SK-N-SH (cell line): ENCODE measurements at places on chromosomes 4 and X. TPM values are rescaled to one million over a fixed set of nuclear protein-coding genes. Genes with fewer than 3 reads are reported as not detected.

- no peak for DNase-seq
Observed at GRCh38 chr4:135838889-135839288, 1637.3 kb upstream of the PABPC4L start.

DNA sequence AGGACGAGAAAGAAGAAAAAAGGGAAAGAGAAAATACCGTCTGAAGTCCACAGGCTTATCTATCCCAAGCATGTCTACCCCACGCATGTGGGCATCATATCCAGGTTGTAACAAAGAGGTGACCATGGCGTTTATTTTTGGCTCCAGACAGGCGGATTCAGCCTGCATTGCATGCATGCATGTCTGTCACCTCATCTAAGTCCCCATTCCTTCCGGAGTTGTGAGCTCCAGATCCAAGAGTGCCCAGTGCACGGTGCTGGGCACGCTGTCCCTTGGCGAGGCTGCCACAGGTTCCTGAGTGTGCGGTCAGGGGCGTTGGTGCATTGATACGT lies 905 bp upstream of the GALNTL6 start:
- no peak for DNase-seq

DNA sequence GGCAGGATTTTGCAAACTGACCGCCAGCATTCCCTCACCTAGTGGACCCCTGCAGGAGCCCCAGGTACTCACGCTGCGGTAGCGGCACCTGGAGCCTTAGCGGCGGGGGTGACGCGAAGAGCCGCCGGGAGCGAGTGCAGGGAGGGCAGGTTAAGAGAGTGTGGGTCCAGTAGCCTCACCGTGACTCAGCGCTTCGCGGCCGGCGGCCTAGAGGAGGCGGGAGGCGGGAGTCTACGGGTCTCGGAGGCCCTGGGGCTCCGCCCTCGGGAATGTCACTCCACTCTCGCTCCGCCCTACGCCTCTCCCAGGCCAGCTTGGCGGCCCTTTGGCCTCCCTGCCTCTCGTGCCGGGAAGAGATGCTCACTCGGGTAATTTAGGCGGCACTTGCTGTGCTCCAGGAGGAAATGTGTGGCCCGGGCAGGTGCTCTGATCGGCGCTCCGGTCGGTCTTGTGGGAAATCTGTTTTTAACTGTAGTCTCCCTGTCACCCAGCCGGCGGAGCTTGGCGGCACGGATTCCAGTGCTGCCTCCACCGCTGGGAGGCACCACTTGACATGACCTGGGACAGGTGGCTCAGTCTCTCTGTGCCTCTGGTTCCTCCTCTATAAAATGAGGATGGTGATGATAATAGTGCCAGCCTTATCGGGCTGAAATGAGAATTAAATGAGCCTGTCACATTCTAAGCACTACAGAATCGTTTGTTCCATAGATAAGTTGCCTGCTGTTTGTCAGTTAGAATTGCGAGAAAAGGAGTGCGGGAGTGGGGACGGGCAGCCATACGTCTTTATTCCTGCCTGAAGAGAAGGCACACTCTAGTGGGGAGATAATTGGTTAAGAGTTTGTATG lies at the start of gene PIR:
Gene PIR, minus strand, starts transcription at position 216 of the 845 bp plus-strand sequence. CDS start 2,076 bp downstream, outside the sequence.
- DNase-seq: peak; percentile 83

Gene ASB11
- polyA plus RNA-seq: not detected in 2 replicates

DNA sequence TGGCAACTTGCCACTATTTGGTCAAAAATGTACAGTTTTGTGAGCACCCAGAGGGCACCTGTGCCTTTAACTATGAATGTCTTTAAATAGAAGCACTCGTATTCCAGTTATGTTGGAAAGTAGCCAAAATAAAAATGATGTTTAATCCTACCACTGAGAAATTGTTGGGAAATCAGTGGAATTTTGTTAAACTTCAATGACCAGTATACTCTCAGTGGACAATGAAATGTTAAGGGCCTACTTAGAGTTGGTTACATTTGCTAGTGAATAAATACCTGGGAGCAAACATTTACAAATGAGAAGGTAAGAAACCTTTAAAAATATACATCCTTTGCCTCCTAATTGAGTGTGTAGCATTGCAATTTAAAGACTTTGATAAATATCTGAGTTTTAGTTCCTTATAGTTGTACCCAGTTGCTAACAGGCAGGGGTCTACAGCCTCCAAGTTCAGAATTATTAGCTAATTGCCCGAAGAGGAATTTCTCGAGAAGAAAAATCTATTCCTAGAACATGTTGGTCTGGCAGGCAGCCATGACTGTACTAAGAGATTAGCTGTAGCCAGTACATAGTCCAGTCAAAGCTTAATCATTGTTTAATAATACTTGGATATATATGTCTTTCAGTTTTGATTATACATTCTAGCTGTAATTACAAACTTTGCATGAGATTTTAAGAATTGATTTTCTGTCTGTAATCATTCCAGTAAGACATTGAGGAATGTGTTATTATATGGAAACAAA lies 93.2 kb downstream of the IL1RAPL2 start:
- no peak for DNase-seq

DNA sequence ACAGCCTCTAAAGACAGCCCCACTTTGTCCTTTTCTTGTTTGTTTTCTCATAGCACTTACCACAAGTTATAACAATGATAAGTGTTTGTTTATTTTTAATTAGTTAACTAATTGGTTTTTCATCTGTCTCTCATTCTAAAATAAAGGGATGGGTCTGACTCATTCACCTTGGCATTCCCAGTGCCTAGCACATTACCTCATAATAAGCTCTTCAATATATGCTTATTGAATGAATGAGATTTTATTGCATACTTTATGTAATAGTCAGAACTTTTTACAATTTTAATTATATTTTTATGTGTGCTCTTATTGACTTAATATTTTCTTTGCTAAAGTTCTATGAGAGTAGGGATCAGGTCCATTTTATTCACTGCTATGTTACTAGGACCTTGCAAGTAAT lies 22.8 kb upstream of the PRKG2 start:
- DNase-seq: no peak

Gene SPOCK3
- polyA plus RNA-seq: not detected in 2 replicates

DNA sequence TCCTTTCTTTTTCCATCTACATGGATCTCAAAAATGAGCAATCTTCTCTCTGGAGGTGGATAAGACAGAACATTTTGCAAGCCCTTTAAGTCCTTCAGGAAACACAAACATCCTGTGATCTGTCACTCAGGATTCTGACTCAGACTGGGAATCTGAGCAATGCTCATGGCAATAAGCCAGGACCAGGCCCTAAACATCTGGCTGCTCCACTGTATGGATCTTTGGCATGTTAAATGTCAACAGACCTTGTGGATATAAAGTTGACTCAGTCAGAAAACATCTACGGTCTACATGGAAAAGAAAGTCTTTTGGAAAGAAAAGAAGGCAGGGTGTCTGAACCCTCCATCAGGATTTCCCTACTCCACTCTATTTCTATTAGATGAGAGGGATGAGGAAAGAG lies 17.8 kb upstream of the CHIC2 start:
- no peak for DNase-seq

Gene AMER1
- 0.67 and 0.76 TPM in 2 replicates for polyA plus RNA-seq

DNA sequence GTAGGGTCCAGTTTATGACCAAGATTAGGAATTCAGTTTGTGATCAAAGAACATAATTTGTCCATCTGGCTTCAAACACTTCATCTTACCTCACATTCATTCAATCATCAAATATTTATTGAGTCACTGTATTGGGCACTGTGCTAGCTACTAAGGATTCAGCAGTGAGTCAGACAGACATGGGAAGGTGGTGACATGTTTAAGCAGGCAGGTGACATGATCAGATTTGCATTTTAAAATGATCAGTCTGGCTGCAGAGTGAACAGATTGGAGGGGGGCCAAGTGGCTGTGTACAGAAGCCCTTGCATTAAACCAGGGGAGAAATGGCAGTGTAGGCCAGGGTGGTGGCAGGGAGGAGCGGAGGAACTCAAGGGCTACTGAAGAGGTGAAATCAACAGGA lies 25.1 kb upstream of the APLN start:
- DNase-seq: no peak

DNA sequence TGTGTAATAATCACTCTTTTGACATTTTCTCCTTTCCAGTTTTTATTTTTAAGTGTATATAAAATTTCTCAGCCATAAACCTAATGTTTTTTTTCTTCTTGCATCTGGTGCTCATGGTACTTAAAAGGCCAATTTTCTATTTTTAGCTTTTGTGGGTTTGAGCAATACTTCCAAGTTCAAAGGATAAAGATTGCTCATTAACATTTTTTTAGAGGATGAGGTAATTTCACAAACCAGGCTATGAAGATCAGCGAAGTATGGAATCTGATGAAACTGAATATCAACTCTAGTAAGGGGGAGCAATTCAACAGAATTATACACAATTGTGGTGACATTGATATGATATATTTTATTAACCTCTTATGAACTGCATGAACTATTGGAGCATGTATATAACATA lies 25.8 kb upstream of the KLHL34 start:
- no peak for DNase-seq

Gene IL1RAPL1
- 2.8 and 4.5 TPM in 2 replicates for polyA plus RNA-seq

DNA sequence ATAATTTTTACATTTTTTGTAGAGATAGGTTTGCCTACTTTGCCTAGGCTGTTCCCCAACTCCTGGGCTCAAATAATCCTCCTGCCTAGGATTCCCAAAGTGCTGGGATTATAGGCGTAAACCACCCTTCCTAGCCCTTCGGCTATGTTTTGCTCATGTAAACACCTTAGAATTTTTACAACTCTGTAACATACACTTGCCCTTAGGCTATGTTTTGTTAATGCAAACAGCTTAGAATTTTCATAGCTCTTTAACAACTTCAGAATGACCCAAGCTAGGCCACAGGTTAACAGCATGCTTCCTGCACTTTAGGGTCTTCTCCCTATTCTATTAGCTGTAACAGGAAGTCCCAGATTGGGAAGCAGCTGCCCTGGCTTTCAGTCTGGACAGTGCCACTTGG lies 24.2 kb downstream of the KLHL15 start:
- DNase-seq: no peak

Gene UGT2B17
- not detected in 2 replicates for polyA plus RNA-seq

Gene OSTC
- 107 and 134 TPM in 2 replicates for polyA plus RNA-seq

Gene CENPVL1
- polyA plus RNA-seq: 0.03 and 0.06 TPM in 2 replicates

- DNase-seq: no peak
Observed at GRCh38 chr4:24330172-24330571, 254.2 kb downstream of the DHX15 start.

DNA sequence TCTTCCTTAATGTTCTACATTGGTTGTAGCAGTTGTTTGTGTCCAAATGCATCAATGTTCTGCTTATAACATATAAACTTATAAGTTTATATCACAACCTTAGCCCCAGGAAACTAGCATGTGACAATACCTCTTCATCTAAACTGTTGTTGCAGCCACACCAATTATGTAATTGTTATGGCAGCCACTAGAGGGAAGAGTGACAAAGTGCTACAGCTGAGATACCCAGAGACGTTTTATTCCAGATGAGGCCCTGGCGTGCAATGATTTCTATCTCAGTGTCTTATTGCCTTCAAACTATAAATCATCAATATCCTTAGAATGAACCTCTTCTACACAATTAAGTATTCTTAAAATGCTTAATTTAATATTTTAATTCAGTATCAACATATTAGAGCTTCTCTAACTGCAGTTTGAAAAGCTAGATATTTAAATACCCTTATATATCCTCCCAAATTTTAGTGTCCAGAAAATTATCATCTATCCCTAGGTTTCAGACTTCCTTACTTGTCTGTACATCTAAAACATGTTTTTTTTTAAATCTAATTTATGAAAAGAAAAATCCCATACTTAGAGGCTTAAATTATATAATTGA lies 171.6 kb downstream of the PCDH10 start:
- DNase-seq: peak; percentile 27

Gene CLCN4
- 1.1 and 1.5 TPM in 2 replicates for polyA plus RNA-seq

Gene RADX
- polyA plus RNA-seq: not detected in 2 replicates

DNA sequence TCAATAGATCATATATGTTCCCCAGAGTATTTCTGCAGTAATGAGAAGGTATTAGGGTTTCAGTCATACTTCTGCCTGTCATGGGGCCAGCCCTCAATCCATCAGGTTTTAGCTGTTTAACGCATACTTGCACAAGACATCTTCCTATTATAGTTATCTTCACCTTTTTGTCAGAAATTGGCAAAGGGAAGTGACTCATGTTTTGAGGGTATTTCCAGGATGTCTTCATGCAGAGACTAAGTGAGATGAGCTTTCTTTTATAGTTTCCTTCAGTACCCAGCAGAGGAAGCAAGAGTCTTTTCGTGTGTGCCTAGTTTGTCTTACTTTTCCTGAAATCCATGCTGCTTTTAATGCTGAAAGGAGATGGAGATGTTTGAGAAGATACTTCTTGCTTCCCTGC lies 9.5 kb downstream of the CSTF2 start:
- DNase-seq: no peak

Gene ARSD
- 19.8 and 20.0 TPM in 2 replicates for polyA plus RNA-seq

- peak; percentile 96 for DNase-seq
Observed at GRCh38 chrX:47218280-47218919, at the start of gene CDK16. Gene CDK16 (plus strand): TSS chrX:47218681. CDS start chrX:47223558, 4,877 bp downstream.

DNA sequence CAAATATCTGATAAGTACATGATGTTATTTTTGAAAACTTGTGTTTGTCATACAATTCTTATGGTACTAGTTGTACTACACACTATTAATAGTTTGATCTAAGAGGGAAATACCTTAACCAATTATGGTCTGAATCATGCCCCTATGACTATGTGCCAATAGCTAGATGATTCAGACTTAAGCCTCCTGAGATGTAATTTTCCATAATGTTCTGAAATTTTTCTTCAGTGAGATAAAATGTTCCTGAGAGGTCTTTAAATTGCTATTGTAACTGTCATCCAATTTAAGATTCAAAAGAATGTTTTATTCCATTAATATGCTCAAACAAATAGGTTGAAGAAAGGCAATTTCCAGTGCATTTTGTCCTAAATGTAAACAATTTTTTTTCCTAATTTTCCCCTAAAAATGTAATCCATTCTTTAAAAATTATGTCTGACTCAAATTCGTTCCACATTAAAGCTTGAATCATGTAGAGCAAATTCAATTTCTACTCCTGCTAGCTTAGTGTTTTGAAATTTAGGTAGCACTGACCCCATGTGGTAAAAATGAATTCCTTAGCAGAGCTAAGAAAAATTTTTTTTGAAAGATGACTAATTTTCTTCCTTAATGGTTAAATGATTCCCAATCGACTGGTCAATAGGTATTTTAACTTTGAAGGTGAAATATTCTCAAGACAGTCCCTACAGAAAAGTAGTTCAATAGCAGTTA lies 49.1 kb downstream of the APOOL start:
- DNase-seq: no peak

DNA sequence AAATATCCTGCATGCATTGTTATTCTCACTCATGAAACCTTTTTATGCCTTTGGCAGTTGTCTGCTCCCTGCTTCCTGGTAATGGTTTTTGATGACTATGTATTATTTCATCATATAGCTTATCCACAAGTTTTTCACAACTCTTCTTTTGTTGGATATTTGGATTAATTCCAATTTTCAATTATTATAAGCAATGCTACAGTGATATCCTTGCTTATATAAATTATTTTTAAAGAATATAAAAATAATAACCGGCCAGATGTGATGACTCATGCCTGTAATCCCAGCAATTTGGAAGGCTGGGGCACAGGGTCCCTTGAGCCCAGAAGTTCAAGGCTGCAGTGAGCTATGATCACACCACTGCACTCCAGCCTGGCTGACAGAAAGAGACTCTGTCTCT lies 47.0 kb downstream of the ASIC5 start:
- DNase-seq: no peak

- DNase-seq: no peak
Observed at GRCh38 chrX:150698981-150699380, 5.8 kb downstream of the MTMR1 start.
